ENCODE measurements at places on chromosomes 7 and 10. TPM values are rescaled to one million over a fixed set of nuclear protein-coding genes. Genes with fewer than 3 reads are reported as not detected.

The BAIAP2L1 gene
- total RNA-seq, result 5.3 TPM

The ZP3 gene
- total RNA-seq, result 2.6 TPM

The NPC1L1 gene
- total RNA-seq, result under 0.01 TPM

The PON3 gene
- under 0.01 TPM for total RNA-seq

The TMEM176B gene
- total RNA-seq, result 95.3 TPM

The LSM5 gene
- total RNA-seq, result 13.6 TPM

The CPA2 gene
- under 0.01 TPM for total RNA-seq

The SYT15 gene
- under 0.01 TPM for total RNA-seq

The EVX1 gene
- total RNA-seq, result not detected

The TEX47 gene
- not detected for total RNA-seq

The KCND2 gene
- total RNA-seq, result 2.1 TPM

The AMPH gene
- total RNA-seq, result 3.6 TPM

The HECW1 gene
- 6.1 TPM for total RNA-seq

All from fibroblast of lung (primary cell).